GDM1 (cell line): ENCODE measurements at places on chromosomes 7 and 10.

GRCh38 chr7:24637021-24637420 is 63.8 kb downstream of the PALS2 start:
- no peak for DNase-seq

DNA sequence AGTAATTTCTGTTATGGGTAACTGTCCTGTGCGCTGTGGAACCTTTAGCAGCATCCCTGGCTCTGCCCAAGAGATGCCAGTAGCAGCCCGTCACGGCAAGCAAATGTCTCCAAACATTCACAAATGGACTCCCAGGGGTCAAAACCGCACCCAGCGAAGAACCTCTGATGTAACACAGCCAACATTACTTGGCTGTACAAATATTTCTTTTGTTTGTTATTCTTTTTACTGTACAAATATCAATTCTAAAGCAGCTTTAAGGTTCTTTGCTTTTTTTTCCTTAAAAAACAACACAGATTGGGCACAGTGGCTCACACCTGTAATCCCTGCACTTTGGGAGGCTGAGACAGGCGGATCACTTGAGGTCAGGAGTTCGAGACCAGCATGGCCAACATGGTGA is 182.5 kb downstream of the KMT2E start:
- no peak for DNase-seq

- DNase-seq = no peak
Measured at GRCh38 chr10:133315847-133316246, 7.1 kb downstream of the ZNF511 start.

- DNase-seq = no peak
Measured at GRCh38 chr7:45677311-45677900, 103.2 kb downstream of the ADCY1 start.

GRCh38 chr7:76369018-76369417 is 10.2 kb upstream of the YWHAG start:
- no peak for DNase-seq

GRCh38 chr10:114767101-114767985 is 54.2 kb upstream of the FHIP2A start:
- DNase-seq = no peak

- DNase-seq = peak; percentile 17
Measured at GRCh38 chr7:30465046-30465810, 13.4 kb downstream of the NOD1 start.

GRCh38 chr10:93482145-93482834 is at the start of gene MYOF:
MYOF (minus strand) TSS chr10:93482334; CDS start chr10:93482194, 140 bp downstream.
- DNase-seq = peak; percentile 43

- no peak for DNase-seq
Measured at GRCh38 chr7:37047260-37047659, 323.0 kb upstream of the AOAH start.

GRCh38 chr7:88205179-88205578 is 14.7 kb downstream of the SRI start:
- no peak for DNase-seq

- no peak for DNase-seq
Measured at GRCh38 chr10:124164264-124164663, 70.9 kb upstream of the CHST15 start.

GRCh38 chr10:30386801-30387588 is 37.9 kb upstream of the MTPAP start:
- DNase-seq = no peak

DNA sequence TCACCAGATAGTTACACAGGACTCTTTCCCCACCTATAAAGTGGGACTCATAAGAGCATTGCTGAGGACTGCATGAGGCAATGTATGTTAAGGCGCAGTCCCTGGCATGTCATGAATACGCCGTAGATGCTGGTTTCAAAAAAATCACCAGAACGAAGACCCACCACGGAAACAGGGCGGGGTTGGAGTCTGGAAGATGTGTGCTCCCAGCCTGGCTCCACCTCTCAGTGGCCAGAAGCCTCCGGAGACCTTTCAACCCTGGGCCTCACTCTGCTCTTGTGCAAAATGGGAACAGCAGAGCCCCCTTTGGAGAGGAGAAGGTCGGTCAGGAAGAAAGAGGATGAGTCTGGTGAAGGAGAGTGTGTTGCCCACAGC is 12.4 kb upstream of the ZMIZ1 start:
- DNase-seq = no peak

DNA sequence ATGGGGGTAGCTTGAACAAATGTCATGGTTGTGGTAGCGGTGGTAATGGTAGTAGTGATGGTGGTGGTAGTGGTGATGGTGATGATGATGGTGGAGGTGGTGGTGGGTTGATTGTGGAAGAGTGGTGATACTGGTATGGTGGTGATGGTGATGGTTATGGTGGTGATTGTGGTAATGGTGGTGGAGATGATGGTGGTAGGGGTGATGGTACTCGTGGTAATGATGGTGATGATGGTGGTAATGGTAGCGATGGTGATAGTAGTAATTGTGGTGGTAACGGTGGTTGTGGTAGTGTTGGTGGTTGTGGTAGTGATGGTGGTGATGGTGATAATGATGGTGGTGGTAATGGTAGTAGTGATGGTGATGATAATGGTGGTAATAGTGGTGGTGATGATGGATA is 65.7 kb upstream of the SDK1 start:
- DNase-seq = no peak

- no peak for DNase-seq
Measured at GRCh38 chr10:101451261-101451660, 97.3 kb downstream of the BTRC start.

- no peak for DNase-seq
Measured at GRCh38 chr7:30363778-30364563, 79.6 kb downstream of the ZNRF2 start.

GRCh38 chr7:4123346-4123745 is 558.7 kb upstream of the FOXK1 start:
- no peak for DNase-seq

DNA sequence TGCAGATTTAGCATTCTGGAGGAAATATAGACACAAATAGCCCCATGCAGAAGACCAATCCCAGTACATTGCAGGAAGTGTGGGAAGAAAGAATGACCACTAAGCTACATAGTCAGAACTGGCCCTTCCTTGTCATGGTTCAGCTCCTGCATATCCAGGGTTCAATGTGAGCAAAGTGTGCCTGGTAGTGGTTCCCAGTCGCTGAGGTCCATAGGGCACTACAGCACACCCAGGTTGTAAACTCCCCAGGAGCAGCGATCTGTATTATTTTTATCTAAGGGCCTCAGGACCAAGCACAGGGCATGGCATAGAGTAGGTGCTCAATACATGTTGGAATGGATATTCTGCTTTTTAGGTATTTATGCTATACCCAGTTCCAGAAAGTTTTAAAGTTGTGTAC is 114.4 kb downstream of the RTKN2 start:
- DNase-seq = no peak

DNA sequence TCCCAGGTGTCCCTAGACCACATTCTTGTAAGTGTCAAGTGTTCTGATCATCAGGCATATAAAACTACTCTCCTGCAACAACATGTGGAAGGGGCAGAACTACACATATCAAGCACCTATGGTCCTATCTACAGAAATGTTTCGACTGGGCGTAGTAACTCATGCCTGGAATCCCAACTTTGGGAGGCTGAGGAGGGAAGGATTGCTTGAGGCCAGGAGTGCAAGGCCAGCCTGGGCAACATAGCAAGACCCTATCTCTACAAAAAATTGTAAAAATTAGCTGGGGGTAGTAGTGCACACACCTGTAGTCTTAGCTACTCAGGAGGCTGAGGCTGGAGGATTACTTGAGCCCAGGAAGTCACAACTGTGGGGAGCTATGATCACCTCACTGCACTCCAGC is 244.2 kb downstream of the PARD3 start:
- no peak for DNase-seq

GRCh38 chr7:104149822-104150221 is 58.0 kb downstream of the ORC5 start:
- no peak for DNase-seq

DNA sequence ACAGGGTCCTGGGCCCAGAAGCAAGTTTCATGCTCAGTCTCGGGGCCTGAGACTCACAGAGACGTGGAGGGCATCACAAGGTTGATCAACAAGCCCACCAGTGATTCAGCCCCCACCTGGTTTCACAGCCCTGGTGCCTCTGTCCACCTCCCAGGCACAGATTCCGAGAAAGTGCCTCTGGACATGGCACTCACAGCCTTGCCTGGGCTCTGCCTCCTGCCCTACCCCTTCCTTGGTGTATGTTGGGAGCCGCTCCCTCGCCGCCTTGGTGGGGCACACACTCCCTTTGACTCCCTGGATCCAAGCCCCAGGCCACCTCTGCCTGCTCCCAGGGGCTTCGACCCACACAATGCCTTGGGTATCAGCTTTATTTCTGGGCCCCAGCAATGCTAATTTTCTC is 200.8 kb upstream of the PPP2R2D start:
- DNase-seq = no peak

GRCh38 chr10:52106899-52107298 is 207.2 kb upstream of the DKK1 start:
- DNase-seq = no peak

DNA sequence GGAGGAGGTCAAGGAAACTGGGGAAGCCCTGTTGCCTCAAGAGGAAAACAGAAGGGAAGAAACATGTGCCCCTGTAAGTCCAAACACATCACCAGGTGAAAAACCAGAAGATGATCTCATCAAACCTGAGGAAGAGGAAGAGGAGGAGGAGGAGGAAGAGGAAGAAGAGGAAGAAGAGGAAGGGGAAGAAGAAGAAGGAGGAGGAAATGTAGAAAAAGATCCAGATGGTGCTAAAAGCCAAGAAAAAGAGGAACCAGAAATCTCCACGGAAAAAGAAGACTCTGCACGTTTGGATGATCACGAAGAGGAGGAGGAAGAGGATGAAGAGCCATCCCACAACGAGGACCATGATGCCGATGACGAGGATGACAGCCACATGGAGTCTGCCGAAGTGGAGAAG is 82.7 kb upstream of the SAMD8 start:
- DNase-seq = no peak

GRCh38 chr10:68074031-68074774 is 880 bp downstream of the HERC4 start:
- no peak for DNase-seq

DNA sequence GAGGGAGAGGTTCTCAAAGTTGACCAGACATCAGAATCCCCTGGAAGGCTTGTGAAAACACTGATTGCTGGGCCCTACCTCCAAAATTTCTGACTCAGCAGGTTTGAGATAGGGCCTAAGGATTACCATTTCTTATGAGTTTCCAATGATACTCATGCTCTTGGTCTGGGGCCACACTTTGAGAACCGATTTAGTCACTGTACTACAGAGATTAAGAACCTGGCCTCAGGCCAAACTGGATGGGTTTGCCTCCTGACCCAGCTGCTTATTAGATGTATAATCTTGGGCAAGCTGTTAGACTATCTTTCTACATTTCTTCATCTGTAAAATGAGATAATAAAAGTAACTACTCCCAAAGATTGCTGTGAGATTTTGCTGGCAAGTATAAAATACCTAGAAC is 77.1 kb upstream of the SCIN start:
- no peak for DNase-seq

GRCh38 chr7:113134025-113134424 is 15.7 kb upstream of the SMIM30 start:
- no peak for DNase-seq
